ENCODE measurements at places on chromosomes 12 and 14.
A peak's percentile ranks its signal among the peaks of the same experiment; 100 is the strongest.

DNA sequence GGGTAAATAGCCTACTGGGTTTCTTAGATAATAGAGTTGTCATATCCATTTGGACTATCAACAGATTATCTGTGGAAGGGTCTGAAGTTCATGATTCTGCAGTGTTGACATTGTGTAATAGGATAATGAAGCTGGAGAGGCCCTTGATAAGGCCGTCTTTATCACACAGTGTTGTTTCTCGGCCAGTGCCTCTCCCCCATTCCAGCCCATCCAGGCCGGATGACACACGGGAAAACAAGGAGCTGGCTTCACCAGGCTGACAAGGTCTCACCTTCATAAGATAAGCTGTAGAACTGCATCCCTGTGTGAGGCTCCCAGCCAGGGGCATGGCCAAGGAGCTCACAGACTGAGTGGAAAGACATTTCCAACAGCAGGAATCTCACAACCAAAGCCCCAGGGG is 8.7 kb upstream of the EML1 start:
- no peak for DNase-seq

DNA sequence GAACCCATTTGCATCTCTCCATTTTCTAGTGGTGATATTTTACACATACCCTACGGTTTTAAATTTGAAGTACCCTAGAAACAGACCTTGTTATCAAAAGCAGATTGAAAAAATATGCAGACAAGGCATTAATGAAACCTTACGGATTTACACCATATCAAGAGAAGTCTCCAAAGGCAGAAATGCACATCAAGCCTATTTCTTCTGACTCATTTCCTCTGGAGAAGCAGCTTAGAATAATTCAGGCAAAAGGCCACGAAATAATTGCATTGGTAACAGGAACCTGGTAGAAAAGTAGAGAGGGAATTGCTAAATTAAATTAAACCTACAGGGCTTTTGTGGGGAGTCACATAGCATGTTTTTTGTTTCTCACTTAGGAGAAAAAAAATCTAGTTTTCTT is 34.7 kb downstream of the KICS2 start:
- DNase-seq, result no peak

GRCh38 chr12:68138480-68138879 is 21.1 kb downstream of the IFNG start:
- DNase-seq, result no peak

GRCh38 chr12:94178882-94179281 is 30.5 kb downstream of the PLXNC1 start:
- no peak for DNase-seq

GRCh38 chr12:109541413-109541726 is 31.9 kb downstream of the MMAB start:
- no peak for DNase-seq

DNA sequence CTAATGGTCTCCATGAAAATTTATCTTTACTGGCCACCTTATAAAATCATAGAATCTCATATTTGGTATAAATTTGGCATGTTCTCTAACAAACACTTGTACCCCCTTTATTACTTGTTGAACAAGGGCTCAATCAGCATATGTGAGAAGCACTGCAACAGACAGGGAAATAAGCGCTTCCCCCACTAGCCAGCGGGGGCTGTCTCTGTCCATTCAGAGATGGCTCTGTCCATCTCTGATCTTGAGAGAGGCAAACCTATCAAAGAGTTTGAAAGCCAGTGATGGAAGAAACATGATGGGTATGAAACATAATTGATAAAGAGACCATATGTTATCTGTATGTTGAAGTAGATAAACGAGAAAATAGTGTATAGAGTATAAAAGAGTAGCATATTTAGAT is 326.8 kb downstream of the PDZRN4 start:
- DNase-seq, result no peak

DNA sequence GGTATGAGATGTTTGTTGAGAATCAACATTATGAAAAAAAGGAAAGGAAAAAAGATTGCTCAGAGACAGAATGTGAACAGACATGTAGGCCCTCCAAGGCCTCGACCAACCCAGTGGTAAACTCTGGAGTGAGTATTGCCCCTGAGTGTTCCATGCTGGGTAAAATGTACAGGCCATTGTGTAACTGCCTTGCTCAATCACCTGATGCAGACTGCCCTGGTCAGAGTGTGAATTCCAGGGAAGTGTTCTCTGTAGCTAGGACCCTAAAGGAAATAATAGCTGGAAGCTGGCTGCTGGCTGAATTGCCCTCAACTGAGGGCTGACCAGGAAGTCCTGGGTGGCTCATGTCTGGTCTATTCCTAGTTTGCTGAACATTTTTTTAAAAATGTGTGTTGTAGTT is 1081.4 kb upstream of the LRFN5 start:
- no peak for DNase-seq

- DNase-seq, result no peak
Observed at GRCh38 chr12:110906083-110906482, 14.3 kb downstream of the MYL2 start.

GRCh38 chr14:37252434-37252833 is 54.7 kb downstream of the MIPOL1 start:
- no peak for DNase-seq

DNA sequence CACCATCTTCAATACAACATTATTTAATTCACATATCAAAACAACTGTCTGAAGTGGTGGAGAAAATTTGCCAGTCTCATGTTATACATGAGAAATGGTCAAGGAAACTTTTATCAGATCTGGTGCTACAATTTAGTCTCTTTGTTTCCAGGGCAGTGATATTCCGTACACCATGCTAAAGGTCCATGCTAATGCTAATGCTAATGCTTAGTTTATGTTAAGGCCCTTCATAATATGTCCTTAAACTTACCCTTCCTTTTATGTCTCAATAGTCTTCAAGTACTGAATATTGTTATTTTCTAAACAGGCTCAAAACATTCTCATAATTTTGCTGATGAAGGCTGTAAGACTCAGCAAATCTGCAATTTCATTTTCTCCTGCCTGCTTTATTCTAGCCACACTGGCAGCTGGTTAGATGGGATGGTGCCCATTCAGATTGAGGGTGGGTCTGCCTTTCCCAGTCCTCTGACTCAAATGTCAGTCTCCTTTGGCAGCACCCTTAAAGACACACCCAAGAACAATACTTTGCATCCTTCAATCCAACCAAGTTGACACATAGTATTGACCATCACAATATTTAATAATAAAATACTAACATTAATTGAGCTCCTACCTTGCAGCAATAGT is 59.8 kb downstream of the TMEM117 start:
- no peak for DNase-seq

- DNase-seq, result no peak
Observed at GRCh38 chr12:19209661-19210060, 80.1 kb downstream of the PLEKHA5 start.

GRCh38 chr14:106562451-106562850 is 1036.1 kb downstream of the TMEM121 start:
- DNase-seq, result no peak

DNA sequence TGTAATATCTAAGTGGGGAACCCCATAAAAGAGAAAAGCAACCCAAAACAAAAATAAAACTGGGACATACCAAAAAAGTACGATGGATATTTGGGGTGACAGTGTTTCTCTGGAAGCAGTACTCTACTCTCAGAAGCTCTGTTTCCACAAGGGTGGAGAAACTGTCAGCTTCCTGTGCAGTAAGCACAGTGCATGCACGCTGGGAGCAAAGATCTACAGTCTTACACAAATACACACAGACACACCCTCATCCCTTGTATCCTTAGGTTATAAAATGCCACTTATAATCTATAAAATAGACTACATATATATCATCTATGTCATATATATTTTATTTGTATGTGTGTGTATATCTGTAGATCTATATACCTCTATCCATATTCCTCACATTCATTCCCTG is 225.8 kb upstream of the SOX5 start:
- no peak for DNase-seq

DNA sequence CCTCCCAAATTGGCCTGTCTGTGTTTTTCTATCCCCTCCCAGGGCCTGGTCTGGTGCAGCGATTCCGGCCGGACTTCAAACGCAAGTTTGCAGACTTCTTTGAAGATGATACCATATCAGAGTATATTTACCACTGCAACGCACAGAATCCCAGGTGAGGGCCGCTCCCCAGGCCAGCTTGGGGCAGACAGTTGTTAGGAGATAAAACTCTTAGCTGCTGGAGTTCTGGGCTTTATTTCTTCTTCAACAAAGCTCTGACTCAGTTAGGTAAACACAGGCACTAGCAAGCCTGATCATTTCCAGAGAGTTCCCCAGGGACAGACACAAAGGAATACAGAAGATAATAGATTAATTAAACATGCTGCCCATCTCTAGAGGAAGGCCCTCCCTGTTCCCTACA is 8.3 kb downstream of the ABHD4 start:
- no peak for DNase-seq

DNA sequence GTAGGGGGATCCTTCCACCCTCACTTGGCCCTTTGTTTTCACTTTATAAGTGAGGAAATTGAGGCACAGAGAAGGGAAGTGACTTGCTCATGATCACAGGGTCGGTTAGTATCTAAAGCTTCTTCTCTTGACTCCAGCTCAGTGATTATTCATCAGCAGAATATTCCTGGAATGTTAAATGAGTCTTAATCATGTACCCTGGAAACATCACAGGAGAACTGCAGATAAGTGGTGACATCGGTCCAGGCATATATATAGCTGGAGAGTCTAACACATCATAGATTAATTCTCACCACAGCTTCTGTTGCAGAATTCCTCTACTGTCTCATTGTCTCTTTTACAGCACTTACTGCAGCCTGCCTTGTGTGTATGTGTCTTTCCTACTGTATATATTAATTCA is 69.9 kb downstream of the PAH start:
- no peak for DNase-seq

DNA sequence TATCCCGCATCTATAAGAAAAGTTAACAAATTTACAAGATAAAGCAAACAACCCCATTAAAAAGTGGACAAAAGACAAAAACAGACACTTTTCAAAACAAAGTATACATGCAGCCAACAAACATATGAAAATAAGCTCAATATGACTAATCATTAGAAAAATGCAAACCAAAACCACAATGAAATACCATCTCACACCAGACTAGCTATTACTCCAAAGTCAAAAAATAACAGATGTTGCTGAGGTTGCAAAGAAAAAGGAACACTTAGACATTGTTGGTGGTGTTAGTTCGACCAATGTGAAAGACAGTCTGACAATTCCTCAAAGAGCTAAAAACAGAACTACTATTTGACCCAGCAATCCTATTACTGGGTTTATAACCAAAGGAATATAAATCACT is 968.6 kb upstream of the USP15 start:
- DNase-seq, result no peak

DNA sequence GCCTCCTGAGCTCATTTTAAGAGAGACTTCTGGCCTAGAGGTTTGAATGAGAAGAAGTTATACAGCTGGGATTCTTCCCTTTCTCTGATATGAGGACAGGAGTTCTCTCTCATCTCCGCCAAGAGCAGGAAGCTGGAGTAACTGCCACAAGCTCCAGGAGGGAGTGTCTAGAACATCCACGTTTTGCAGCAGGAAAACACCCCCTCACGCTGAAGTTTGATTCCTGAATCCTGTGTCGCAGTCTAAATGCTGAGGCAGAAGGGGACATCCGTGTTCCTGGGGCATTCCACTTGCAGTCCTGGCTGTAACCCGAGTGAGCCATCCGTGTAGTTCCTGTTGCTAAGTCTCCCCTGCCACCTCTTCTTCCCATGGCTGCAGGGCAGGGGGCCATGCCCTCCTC is 38.3 kb downstream of the NTF3 start:
- DNase-seq, result no peak

GRCh38 chr14:100547633-100548294 is 39.5 kb downstream of the BEGAIN start:
- DNase-seq, result peak; percentile 81

- no peak for DNase-seq
Observed at GRCh38 chr14:90213099-90213748, 43.1 kb upstream of the PSMC1 start.

- no peak for DNase-seq
Observed at GRCh38 chr14:81273961-81274575, 53.3 kb upstream of the GTF2A1 start.

DNA sequence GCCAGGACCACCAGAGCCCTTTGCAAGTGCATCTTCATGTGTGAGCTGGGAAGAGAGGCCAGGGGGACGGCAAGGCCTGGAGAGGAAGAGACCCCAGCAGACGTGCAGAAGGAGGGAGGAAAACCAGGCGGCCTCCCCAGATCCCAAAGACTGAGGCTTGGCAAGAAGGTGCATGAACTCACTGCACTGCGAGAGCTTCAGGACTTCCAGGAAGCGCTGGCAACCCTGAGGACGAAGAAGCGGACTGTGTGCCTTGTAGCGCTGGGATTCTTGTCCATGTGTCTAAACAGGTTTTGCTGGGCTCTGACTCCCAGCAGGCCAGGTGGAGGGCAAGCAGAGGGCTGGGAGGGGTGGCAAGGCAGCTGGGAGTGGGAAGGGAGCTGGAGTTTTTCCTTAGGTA is 939 bp downstream of the TGFB3 start:
- DNase-seq, result no peak

DNA sequence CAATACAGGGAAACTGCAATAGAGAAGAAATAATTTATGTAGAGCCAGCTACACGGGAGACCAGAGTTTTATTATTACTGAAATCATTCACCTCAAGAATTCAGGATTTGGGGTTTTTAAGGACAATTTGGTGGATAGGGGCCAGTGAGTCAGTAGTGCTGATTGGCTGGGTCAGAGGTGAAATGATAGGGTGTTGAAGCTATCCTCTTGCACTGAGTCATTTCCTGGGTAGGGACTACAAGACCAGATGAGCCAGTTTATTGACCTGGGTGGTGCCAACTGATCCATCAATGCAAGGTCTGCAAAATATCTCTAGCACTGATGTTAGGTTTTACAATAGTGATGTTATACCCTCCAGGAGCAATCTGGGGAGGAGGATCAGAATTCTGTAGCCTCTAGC is 486.3 kb downstream of the LRIG3 start:
- no peak for DNase-seq

DNA sequence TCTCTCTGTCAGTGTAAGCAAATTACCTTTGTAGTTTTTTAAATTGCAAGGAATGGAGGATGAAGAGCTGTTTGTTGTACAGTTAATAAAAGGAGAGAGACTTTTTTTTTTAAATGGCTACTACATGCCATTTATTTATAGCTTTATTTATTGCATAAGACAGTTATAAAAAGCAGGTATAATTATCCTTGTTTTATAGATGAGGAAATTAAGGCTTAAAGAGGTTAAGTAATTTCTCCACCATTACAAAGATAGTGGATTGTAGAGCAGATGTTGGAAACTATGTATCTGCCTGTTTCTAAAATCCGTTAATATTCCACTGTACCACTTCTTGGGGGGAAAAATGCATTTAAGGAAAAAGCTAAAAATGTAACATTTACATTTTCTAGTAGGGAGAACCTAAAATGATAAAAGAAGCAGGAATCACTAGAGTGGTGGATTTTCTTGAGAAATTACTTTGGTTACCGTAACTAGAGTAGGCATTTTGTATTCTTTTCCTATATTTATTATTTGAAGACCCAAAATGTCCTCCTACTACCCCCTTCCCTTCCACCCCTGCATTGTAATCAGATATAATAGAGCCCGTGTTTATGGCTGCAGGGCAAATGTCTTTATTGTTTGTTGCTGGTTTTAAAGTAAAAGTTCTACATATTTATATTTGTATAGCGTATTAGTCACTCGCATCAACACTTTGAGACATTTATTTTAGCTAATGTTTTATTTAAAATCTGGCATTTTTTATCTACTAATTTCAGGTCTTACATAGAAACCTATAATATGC is 2.3 kb downstream of the SNAPC1 start:
- no peak for DNase-seq

Data from Right ventricle myocardium superior (tissue), 1 donor.